ENCODE measurements at places on chromosomes 6 and 20.
A peak's percentile ranks its signal among the peaks of the same experiment; 100 is the strongest.

GRCh38 chr6:144543006-144543871 is 258.1 kb downstream of the UTRN start:
- no peak for DNase-seq

- no peak for DNase-seq
Observed at GRCh38 chr6:44390158-44390683, 2.7 kb downstream of the CDC5L start.

- no peak for DNase-seq
Observed at GRCh38 chr6:7390226-7390878, 744 bp downstream of the RIOK1 start.

DNA sequence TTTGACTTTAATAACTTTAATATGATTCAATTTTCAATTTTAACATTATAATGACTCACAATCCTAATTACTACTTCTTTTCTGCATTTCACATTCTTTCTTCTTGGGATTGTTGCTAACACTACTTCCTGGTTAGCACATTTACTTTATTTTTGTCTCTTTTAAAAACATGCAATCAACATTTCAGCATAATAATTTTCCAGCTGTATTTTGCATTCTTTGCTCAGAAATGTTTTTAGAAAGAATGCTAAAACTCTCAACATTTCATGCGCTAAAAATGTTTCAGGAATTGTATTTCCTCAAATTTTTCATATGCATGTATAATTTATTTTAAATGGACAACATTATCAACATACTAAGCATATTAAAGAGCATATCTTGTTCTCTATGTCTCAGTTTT is 1302.1 kb upstream of the GJE1 start:
- no peak for DNase-seq

GRCh38 chr20:49397525-49397924 is 84.9 kb downstream of the KCNB1 start:
- no peak for DNase-seq

GRCh38 chr6:157089851-157090250 is 233.5 kb downstream of the TMEM242 start:
- DNase-seq: no peak

- no peak for DNase-seq
Observed at GRCh38 chr6:26362836-26363220, 2.2 kb upstream of the BTN3A2 start.

GRCh38 chr6:2081155-2082138 is 164.0 kb downstream of the GMDS start:
- peak; percentile 7 for DNase-seq

- no peak for DNase-seq
Observed at GRCh38 chr20:39453890-39454289, 491.7 kb downstream of the DHX35 start.

DNA sequence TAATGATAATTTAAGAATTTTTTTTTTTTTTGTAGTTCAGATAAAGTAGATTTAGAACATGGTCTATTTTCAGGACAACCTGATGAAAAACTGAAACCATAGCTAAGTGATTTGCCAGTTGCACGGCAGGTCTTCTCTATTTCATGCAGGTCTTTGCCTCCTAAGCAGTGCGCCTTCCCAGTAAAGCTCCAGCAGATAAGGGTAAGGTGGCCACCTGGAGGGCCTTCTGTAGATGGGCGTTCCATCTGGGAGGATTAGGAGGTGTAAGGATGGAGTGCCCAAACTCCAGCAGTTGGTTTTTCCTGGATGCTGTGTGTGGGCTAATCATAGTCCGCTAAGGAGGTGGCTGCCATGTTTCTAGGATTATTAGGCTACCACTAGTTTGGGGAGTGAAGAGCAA is 107.1 kb downstream of the ARID1B start:
- DNase-seq: no peak

GRCh38 chr6:124962639-124963415 is 590 bp downstream of the RNF217 start:
- DNase-seq: no peak

- DNase-seq: no peak
Observed at GRCh38 chr6:66930559-66931290, 1223.7 kb upstream of the EYS start.

DNA sequence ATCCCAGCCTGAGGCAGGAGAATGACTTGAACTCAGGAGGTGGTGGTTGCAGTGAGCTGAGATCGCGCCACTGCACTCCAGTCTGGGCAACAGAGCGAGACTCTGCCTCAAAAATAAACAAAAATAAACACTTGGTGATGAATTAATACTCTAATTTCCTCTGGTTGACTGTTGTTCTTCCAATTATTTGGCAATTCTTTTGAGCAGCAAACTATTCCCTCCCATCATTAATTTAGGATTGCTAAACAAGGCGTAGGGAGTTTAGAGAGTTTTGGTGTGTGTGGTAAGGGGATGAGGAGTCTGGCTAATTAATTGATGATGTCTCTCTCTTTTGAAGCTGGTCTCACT is 2.7 kb upstream of the ID1 start:
- no peak for DNase-seq

DNA sequence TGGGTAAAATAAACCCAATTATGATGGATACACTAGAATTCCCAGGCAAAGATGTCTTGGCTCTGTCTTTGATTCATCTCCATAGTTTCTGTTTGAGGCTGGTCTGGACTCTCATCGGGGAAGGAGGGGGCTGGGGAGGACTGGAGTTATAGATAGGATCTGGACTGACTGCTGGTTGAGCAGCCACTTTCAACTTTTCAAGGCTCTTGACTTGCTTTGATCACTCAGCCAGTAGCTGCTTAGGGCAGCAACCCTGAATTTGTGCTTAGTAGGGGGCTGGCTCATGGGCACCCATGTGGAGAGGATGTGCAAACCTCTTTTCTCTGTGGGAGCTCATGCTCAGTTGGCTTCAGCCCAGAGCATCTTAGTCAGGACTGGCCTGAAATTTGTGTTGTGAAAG is 114.0 kb upstream of the NEDD9 start:
- DNase-seq: no peak

GRCh38 chr6:34055223-34055933 is 90.5 kb downstream of the GRM4 start:
- DNase-seq: peak; percentile 47

DNA sequence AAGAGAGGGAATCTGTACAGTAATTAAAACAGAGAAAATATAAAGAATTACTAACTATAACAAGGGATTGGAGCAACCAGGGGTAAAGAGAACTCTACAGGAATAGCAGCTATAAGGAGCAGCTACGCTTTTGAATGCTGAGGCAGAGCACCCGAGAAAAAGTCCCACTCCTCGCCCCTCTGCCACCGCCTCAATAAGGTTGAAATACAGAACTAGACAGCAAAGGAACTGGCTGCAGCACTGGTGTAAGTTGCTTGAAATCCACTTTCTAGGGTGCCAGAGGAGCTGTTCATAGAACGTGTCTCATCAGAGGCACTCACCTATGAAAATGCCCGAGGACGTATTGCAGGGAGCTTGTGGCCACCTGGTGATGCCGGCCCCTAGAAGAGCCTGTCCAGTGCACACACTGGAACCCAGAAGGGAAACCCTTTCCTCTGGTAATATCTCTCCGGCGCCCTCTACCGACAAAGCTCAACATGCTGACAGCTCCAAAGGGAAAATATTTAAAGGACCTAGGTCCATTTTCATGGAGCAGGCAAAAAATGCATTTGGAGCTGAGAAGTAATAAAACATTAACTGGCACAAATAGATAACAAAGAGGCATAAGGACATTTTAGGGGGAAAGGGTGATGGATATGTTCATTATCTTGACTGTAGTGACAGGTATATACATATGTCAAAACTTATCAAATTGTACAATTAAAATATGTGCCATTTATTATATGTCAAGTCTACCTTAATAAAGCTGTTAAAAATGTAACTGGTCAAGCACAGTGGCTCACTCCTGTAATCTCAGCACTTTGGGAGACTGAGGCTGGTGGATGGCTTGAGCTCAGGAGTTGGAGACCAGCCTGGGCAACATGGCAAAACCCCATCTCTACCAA is 137.4 kb upstream of the HDAC2 start:
- peak; percentile 23 for DNase-seq

GRCh38 chr6:167579806-167580618 is 246.7 kb upstream of the AFDN start:
- DNase-seq: no peak

Measured in CD4-positive, alpha-beta T cell treated with Interferon alpha-2 for 1 hour (primary cell).